ENCODE measurements at places on chromosomes 4 and X.

DNA sequence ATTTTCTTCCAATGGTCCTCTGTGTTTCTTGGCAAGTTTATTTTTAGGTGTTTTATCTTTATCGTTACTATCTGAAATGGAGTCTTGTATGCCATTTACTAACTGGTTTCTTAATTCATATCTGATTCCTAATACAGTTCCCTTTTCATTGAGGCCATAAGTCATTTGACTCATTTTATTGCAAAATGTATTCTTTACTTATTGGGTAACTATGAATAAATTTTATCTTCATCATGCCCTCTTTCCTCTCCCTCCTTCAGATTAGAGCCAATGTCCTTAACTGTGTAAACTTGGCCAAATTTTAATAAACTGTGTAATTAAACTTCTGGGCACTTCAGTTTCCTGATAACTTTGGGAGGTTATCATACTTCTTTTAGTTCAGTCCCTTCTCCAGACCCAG, 19.3 kb upstream of the MSMO1 start:
- no peak for DNase-seq

- DNase-seq, result peak; percentile 76
Observed at GRCh38 chr4:176238157-176238610, 30.8 kb downstream of the ASB5 start.

GRCh38 chr4:98625920-98626319, 32.5 kb downstream of the TSPAN5 start:
- no peak for DNase-seq

DNA sequence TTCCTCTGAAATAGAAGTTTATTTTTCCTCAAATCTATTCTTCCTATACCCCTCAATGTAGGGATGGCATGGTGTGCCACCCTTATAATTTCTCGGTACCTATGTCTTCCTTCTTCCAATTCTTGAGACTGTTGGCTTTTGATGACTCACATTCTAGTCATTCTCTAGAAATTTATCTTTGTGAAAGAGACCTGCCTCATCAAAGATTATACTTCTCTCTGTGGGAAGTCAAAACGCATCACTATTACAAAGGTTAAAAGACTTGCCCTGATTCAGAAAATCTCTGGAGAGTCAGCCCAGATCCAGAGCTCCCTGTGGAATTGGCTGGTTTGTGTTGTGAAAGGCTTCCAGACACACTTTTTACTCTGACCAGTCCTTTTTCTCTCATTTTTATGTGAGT, 65.9 kb upstream of the FSTL5 start:
- DNase-seq, result no peak

- no peak for DNase-seq
Observed at GRCh38 chrX:153884590-153884989, 1.4 kb downstream of the L1CAM start.

- DNase-seq, result no peak
Observed at GRCh38 chr4:183399616-183400015, 44.8 kb upstream of the CDKN2AIP start.

DNA sequence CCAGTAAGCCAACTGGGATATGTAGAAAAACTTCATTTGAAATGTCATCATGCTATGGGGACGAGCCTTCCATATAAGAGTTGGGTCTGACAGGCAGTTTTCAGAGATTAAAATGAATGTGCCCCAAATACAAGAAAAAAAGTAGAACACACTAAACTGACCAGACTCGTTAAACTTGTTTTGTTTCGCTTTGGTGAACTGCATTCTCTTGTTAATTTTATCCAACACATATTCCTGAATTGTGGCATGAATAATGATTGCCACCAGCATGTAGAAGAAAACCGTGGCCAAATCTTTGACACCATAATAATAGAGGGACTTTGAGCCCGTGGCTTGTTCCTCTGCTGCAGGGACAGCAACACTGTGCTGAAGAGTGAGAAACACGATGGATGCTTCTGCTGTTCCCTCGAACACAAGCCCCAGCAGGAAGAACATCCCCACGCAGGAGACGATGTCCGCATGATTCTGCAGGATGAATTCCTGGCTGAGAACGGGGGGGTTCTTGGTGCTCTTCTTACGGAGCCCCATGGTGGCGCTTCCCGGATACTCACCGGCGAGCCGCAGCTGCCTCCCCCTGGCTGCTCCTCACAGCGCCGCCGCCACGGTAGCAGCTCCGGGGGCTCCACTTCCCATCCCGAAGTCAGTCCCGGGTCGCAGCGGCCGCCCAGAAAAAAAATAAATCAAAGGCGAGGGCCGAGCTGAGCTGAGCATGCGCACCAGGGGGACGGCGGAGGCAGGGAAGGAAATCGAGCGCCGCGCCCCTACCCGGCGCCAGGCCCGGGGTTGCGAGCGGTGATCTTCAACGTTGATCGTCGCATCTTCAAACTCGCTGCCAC, at the start of gene TRAM1L1:
Gene TRAM1L1, minus strand, starts transcription at position 711 of the 836 bp plus-strand sequence. Its CDS starts 183 bp downstream, at position 528.
- peak; percentile 27 for DNase-seq

DNA sequence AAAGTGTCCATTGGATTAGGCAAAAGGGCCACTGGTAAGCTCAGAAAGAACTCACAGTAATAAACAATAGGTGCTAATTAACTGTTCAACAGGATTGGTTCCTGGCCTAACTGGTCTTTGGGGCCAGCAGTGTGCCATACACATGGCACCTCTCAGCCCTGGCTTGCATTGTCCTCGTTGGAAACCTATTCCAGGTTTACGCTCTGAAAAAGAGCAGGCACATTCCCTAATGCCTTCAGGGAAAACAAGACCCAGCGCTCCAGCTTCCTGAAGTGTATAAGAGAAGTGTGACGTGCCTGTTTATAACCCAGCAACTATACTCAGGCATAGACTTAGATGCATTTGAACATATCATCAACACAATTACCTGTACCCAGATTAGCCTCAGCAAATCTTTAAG, 51.9 kb upstream of the RBM47 start:
- no peak for DNase-seq
